NCI-H1092 treated with DMSO at 0.1 percent for 48 hours (cell line): ENCODE measurements at places on chromosomes 7 and 10.

DNA sequence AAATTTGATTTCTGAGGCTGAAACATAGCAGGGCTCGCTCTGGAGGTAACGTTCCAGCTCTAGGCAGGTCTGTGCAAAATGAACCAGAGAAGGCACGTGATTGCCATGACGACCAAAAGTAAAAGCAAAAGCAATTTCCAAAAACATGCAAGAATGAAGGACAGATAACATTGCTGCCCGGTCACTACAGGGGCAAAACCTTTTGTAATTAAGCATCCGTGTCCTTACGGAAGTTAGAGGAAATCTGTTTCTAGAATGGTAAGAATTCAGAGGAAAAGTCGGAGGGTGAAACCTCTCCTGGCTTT, 2.9 kb downstream of the KLF6 start:
- DNase-seq: no peak

GRCh38 chr7:106978425-106979420, 65.8 kb upstream of the PRKAR2B start:
- no peak for DNase-seq

DNA sequence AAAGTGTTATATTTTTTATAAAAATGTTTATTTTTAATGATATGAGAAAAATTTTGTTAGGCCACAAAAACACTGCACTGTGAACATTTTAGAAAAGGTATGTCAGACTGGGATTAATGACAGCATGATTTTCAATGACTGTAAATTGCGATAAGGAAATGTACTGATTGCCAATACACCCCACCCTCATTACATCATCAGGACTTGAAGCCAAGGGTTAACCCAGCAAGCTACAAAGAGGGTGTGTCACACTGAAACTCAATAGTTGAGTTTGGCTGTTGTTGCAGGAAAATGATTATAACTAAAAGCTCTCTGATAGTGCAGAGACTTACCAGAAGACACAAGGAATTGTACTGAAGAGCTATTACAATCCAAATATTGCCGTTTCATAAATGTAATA, 64.8 kb upstream of the CAPZA2 start:
- DNase-seq: no peak

- no peak for DNase-seq
Observed at GRCh38 chr10:24114556-24114955, 94.4 kb upstream of the KIAA1217 start.

DNA sequence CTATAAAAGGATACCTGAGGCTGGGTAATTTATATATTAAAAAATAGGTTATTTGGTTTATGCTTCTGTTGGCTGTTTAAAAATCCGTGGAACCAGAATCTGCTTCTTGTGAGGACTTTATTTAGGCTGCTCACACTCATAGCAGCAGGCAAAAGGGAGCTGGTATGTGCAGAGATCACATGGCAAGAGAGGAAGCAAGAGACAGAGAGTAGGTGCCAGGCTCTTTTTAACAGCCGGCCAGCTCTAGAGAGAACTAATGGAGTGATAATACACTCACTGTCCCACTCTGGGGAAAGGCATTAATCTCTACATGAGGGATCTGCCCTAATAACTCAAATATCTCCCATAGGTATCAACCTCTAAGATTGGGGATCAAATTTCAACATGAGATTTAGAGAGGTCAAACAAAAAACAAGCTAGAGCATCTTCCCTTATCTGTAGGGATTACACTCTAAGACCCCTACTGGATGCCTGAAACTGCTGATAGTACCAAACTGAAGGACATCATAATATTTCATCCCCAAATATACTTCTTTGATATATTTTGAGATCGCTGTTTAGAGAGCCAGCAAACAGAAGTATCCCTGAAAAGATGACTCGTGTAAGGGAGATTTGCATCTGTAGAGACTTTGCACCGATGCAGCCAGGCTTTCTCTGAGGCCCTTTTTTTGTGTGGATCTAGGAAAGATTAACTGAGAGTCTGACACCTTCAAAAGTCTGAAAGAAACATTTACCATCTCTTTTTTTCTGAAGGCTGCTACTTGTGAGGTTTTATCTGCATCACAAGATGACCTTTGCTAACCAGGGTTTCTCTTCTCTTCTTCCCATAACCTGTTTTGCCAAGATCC, 717.0 kb upstream of the MBL2 start:
- DNase-seq: no peak

DNA sequence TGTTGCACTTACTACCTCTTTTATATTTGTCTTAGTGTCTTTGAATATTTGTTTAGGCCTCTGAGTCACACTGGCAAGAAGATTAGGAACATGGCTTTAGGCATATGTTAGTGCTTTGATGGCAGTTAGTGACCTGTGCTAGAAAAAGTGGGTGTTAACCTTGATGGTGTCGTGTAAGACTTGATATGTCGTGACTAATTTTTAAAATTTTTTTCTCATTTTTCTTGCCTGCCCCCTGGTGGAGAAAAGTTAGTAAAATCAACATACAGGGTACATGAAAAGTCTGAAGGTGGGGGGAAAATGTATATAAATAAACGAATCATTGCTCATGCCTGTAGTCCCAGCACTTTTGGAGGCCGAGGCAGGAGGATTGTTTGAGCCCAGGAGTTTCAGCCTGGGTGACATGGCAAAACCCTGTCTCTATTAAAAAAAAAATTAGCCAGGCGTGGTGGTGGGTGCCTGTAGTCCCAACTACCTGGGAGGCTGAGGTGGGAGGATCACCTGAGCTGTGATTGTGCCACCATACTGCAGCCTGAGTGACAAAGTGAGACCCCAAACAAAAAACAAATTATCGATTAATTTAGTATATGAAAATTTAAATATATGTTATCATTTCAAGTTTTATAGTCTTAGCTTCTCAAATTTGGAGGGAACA, 44.6 kb downstream of the TAX1BP1 start:
- DNase-seq: peak; percentile 7

GRCh38 chr10:127735156-127735555, 1.8 kb upstream of the FOXI2 start:
- DNase-seq: no peak

GRCh38 chr10:103493362-103493915, at the start of gene NEURL1:
Gene NEURL1, plus strand, starts transcription at chr10:103493705. Its CDS starts 683 bp downstream, at chr10:103494388.
- no peak for DNase-seq

GRCh38 chr7:84218681-84219080, 24.1 kb upstream of the SEMA3A start:
- DNase-seq: no peak

DNA sequence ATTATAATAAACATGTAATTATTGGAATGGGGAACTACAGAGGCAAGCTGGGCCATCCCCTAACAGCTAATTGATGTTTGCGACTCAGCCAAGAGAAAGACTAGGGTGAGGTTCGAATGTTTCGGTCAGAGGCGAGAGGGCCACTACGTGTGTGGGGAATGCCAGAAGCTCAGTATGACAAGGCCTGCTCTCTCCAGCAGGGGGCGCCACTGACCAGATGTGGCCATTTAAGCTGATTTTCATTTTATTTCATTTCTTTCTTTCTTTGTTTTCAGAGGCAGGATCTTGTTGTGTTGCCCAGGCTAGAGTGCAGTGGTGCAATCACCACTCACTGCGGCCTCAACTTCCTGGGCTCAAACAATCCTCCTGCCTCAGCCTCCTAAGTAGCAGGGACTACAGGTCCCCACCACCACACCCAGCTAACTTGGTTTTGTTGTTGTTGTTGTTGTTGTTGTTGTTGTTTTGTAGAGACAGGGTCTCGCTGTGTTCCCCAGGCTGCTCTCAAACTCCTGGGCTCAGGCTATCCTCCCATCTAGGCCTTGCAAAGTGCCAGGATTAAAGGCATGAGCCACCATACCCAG, 38.1 kb downstream of the TMEM130 start:
- no peak for DNase-seq
